ENCODE measurements at places on chromosomes 16 and 17.

DNA sequence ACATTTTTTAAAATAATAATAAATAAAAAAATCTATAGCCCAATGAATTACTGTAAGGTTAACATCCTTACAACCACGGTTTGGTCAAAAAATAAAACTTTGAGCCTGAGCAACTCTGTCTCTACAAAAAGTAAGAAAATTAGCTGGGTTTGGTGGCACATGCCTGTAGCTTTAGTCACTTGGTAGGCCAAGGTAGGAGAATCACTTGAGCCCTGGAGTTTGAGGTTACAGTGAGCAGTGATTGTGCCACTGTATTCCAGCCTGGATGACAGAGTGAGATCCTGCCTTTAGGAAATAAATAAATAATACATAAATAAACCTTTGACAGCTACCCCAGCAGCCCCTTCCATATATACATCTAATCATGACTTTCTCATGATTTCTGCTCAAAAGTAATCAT, 26.9 kb upstream of the PHAF1 start:
- DNase-seq, result no peak

DNA sequence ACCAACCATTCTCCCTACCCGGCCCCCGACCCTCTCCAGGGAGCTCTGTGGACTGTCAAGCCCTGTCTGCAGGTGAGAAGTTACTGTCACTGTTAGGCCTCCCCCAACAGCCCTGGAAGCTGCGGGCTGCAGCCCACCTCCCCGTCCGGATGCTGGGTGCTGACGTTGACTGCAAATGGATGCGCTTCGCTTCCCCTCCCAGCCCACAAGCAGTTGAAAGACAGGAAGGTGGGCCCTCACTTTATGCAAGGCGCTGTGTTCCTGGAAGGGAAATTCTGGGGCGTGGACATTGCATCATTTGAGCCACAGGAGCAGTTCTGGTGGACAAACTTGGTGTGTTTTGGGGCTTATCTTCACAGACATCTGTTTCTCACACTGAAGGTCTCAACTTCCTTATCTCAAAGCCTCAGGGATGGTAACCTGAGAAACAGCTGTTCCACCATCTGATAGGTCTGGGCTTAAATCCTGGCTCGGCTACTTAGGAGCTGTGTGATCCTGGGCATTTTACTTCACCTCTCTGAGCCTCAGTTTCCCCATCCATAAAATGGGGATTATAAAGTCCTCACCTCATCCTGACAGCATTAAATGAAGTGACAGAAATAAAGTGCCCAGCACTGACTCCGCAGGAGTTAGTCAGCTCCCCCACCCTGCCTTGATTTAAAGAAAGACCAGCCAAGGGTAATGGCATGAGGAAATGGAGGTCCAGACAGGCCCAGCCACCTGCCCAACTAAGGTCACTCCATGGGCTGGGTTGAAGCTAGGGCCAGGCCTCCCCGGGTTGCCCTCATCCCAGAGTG, 4.6 kb upstream of the DRC7 start:
- peak; percentile 22 for DNase-seq

GRCh38 chr16:50593410-50594150, 45.4 kb downstream of the NKD1 start:
- DNase-seq, result no peak

DNA sequence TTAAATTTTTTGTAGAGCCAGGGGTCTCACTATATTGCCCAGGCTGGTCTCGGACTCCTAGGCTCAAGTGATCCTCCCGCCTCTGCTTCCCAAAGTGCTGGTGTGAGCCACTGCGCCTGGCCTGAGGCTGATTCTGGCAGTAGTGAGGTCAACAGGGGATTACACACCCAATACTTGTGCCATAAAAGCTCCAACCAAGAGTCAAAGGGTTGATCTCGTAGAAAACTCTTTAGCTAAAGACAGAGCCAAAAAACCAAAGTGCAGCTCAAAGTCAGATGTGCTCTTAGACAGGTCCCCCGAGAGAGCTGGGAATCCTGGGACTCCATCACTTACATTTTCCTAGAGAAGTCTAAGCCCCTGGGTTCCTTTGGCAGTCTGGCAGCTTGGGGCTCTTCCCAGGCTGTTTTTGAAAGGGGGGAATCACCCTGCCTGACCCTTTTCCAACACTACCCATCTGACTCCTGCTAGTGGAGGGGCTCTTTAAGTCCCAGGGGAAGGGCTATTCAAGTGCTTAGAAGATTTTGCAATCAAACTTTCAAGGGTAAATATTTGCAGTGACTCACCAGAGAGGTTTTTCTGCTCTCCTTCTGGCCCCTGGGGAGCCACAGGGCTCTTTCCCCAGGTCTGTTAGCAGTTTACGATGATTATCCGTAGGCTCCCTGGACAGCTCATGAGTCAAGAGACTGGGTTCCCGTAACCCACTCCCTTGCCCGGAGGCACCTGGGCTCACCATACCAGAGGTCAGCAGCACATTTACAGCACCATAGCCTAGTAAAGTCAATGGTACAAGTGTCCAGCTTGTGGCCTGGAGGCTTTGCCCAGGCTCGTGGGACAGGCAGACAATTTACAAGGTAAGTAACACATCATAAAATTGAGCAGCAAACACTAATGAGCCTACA, 408.7 kb downstream of the SLC39A11 start:
- DNase-seq, result no peak
